CD4-positive, alpha-beta T cell treated with Interleukin-12 subunit alpha and Interleukin-12 subunit beta, for 1 hour (primary cell): ENCODE measurements at places on chromosomes 5 and 9.
A peak's percentile ranks its signal among the peaks of the same experiment; 100 is the strongest.

DNA sequence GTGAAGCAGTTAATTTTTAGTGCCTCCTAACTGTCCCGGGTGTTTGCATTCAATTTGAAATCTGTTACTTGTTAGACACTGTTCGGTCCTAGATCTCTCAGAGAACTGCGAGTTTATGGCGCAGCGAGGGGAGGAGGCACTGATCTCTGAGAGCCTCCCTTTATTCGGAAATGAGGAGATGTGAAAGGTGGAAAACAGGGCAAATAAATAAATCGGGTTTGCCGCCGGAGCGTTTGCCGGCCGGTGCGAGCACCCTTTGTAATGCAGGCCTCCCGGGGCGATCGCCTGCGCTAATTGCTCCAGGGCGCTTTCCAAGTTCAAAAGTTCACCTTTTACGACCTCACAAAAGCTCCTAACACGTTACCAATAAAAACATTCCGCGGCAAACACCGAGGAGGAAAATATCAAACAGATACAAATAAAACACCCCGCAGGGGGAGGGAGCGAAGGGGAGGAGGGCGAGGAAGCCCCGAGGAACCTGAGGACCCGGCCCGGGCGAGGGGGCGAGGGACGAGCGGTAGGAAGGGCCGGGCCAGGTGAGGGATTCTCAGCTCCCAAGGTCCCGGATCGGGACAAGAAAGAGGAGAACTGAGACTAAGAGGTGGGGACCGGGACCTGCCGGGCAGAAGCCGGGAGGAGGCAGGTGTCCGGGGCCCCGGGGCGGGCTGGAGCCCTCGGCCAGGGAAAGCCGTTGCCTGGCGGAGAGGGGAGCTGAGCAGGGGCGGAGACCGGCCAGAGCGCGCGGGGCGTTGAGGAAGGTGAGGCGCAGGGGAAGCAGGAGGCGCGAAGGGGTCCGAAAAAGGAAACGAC, 1.4 kb downstream of the NR6A1 start:
- peak; percentile 7 for DNase-seq

DNA sequence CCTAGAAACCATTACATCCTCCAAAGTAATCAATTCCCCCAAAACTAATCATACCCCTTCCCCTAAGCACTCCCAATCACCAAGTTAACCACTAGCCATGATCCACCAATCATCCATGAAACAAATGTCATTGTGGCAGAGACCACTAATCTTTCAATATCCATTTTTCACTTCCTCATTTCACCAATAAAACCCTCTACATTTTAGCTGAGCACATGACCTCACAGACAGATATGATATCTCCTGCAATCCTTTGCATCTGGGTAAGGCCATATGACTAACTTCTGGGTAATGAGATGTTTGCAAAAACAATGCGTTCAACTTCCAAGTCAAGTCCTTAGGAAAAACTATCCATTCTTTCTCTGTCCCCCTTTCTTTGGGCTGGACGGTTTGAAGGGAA, 20.7 kb downstream of the OR2S2 start:
- no peak for DNase-seq

DNA sequence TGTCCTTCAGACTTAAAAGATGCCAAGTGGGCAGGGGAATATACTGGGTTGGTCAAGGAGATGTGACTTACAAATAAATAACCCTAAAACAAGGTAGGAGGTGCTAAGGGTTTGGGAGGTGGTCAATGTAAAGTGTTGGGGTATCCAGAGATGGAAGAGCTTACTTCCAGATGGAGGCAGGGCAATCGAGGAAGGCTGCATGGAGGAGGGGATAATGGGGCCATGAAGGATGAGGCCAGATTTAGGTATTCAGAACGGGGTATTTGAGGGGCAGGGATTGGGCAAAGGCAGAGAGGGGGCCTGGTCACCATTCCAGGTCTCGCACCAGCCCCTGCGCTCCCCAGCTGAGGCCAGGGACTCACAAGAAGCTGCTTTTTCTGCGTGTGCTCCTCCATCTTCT, 57.9 kb upstream of the FBXW11 start:
- no peak for DNase-seq

GRCh38 chr5:143887903-143888665, 76.1 kb downstream of the HMHB1 start:
- no peak for DNase-seq

- DNase-seq = no peak
Observed at GRCh38 chr5:176781054-176781375, 29.3 kb upstream of the UNC5A start.

DNA sequence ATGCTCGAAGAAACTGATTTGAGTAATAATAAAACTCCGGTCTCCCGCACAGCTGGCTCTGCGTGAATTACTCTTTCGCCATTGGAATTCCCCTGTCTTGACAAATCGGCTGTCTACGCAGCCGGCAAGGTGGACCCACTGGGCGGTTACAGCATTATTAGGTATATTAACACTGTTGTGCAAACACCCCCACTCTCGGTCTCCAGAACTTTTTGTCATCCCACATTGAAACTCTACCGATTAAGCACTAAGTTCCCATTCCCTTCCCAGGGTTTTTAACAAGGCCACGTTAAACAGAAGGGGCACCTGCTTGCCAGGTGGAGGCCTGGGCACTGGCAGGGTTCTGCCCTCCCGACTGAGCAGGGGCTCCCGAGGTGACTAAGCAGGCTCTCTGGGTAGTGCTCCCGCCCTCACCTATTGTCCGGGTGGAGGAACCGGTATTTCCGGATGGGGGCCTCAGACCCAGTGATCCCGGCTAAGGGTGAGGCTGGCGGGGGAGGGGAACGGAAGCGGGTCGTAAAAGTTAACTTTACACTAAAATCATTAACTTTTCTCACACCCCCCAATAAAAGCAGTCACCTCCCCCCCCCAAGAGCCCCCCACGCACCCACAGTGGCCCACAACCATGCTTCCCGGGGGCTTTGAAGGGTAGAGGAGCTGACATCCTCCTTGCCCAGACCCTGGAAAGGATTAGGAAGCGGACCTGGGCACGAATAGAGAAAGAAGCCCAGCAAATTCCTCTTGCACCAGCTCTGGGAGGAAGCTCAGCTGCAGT, 53.5 kb upstream of the TJP2 start:
- DNase-seq = no peak

GRCh38 chr9:135501261-135502167, 1.0 kb downstream of the MRPS2 start:
- peak; percentile 46 for DNase-seq

DNA sequence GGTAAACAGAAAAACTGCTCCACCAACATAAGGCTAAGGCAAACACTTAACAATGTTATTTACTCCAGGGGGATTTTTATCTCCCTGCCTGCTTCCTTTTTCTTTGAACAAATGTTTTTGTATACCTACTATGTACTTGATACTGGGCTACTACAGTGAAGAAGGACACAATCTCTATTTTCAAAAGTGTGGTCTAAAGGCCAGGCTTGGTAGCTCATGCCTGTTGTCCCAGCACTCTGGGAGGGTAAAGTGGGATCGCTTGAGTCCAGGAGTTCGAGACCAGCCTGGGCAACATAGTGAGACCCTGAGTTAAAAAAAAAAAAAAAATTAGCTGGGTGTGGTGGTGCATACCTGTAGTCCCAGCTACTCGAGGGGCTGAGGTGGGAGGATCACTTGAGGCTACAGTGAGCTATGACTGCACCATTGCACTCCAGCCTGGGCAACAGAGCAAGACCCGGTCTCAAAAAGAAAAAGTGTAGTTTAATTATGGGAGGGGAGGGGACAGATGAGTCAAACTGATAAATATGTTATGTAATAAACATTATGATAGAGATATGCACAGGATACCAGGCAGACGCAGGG, 3.3 kb downstream of the STOM start:
- DNase-seq = no peak

- no peak for DNase-seq
Observed at GRCh38 chr5:141121985-141122384, 367 bp downstream of the PCDHB4 start.

- DNase-seq = no peak
Observed at GRCh38 chr5:115599502-115599901, 2.8 kb downstream of the TICAM2 start.

DNA sequence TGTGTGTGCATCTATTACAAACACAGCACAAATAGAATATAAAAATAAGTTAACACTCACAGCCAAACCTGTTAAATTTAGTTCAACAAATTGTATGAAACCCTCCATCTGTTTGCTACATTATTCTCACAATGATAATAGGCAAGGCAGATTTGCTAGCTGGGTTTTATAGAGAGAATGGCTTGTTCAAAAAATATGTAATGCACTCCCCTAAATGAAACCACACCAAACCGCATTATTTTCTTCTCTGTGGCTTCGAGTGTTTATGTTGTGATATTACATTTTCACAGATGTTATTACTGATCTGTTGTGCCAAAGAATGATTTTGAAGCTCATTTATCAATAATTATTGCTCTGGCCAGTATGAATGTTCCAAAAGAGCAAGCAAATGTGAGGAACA, 92.9 kb downstream of the SPATA31D1 start:
- DNase-seq = no peak

DNA sequence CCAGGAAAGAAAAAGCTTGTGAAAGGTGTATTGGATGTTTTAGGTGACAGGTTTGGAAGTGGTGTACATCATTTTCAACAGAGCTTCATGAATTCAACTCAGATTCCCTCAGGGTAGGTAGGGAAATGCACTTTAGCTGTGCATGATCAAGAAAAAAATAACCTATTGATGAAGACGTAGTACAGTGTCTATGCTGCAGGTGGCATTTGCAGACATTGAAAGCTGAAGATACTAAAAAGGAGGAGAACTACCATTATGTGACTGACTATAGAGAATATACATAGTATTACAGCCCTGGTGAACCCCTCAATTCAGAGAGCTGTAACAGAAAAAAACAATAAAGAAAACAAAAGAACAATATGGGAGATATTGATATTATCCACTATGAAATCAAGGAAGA, 2344.7 kb upstream of the ACO1 start:
- DNase-seq = no peak

- DNase-seq = no peak
Observed at GRCh38 chr5:83227611-83228010, 150.3 kb downstream of the XRCC4 start.

- DNase-seq = no peak
Observed at GRCh38 chr5:65971643-65972042, 45.3 kb downstream of the ERBIN start.

- DNase-seq = no peak
Observed at GRCh38 chr9:132947756-132948155, 3.3 kb upstream of the TSC1 start.

- no peak for DNase-seq
Observed at GRCh38 chr5:10536931-10537579, 26.8 kb upstream of the ANKRD33B start.

GRCh38 chr5:141609044-141609443, 9.8 kb downstream of the DIAPH1 start:
- no peak for DNase-seq

GRCh38 chr5:149126906-149127305, 14.4 kb upstream of the ABLIM3 start:
- DNase-seq = no peak

DNA sequence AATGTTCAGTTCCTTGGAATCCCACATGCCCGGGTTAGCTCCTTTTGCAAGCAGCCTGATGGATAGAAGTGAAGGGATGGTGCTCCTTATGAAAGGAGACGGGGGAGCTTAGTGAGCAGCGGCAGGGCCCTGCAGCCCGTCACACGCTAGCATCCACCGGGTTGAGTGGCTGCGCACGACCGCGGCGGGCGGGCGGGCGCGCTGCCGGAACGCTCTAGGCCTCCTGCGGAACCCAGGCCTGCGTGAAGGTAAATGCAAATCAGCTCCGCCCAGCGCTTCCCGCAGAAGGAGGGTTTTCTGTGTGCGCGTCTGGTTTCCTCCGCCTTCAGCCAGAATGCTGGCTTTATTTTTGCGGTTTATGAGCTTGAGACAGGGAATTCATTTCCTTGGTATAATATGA, 19.8 kb downstream of the IL12B start:
- peak; percentile 11 for DNase-seq

- DNase-seq = no peak
Observed at GRCh38 chr5:118924006-118924389, 64.3 kb downstream of the DTWD2 start.

DNA sequence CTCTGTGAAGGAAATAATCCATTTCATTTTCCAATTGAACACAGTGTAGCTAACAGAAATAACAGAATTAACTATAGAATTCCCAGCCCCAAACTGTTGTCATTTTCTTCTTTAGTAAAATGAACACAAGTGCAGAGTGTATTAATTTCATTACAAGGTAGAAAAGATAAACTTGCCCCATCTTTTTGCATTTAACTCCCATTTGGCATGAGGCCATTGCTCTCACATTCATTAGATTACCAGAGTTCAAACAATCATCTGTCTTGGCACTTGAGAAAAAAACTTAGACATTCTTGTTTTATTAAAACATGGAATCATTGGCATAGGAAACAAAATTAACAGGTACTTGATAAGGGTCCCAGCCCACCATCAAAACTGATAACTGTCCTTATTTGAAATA, 821.5 kb upstream of the C9orf72 start:
- no peak for DNase-seq

DNA sequence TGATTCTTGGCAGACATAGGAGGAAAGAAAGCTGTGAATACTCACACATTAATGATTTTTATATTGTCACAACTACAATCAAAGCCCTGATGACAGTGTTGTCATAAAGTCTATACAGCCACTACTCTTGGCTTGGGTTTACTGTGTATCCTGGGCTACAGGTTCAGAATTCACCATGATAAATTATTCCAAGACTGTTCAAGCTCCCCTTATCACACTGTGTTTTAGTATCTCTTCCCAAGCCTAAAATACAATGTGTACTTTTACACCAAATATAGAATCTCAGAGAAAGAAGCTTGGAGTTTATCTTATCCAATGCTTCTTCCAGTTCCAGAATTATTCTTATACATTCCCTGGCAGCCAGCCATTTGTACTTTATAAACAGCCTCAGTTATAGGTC, 127.7 kb upstream of the PPP1R2B start:
- no peak for DNase-seq

- DNase-seq = no peak
Observed at GRCh38 chr5:159792180-159792579, 124.1 kb upstream of the ADRA1B start.

DNA sequence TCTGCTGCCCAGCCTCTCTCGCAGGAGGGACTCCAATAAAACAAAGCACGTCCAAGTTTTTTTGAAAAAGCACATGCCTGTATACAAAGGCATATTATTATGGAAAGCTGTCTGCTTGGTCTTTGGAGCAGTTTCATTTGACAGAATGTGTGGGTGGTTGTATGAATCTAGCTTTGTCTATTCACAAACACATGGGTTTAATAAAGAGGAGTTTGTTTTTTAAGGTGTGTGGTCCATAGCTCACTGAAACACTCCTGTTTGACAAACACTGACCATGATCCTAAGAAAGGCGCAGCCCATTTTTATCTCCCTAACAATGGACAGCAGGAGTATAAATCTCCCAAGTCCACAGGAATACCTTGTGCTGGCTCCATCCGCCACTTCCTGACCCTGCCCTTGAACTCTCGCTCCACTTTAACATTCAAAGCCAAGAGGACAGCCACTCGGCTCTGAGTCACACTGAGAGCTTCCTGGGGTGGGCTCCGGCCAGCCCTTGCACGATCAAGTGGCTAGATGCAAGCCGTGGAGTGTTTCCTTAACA, 371.9 kb downstream of the EBF1 start:
- DNase-seq = no peak
